Activated CD4-positive, alpha-beta T cell treated with anti-CD3 and anti-CD28 coated beads, Interleukin-2, amount 10 ng/mL, durations not matched to agents 24 days and 14 days (primary cell): ENCODE measurements at places on chromosomes 16 and 17. TPM values are rescaled to one million over a fixed set of nuclear protein-coding genes. Genes with fewer than 3 reads are reported as not detected.

- no peak overlapping the region for H3K27ac ChIP-seq
- H3K36me3 ChIP-seq: peaks cover 17% of the 10 kb centered on the region
- DNase-seq: peak; percentile 55
Observed at GRCh38 chr17:79832218-79833109, 6.8 kb downstream of the CBX4 start.

The TANGO6 gene
- 35.6 and 40.0 TPM in 2 replicates for total RNA-seq

DNA sequence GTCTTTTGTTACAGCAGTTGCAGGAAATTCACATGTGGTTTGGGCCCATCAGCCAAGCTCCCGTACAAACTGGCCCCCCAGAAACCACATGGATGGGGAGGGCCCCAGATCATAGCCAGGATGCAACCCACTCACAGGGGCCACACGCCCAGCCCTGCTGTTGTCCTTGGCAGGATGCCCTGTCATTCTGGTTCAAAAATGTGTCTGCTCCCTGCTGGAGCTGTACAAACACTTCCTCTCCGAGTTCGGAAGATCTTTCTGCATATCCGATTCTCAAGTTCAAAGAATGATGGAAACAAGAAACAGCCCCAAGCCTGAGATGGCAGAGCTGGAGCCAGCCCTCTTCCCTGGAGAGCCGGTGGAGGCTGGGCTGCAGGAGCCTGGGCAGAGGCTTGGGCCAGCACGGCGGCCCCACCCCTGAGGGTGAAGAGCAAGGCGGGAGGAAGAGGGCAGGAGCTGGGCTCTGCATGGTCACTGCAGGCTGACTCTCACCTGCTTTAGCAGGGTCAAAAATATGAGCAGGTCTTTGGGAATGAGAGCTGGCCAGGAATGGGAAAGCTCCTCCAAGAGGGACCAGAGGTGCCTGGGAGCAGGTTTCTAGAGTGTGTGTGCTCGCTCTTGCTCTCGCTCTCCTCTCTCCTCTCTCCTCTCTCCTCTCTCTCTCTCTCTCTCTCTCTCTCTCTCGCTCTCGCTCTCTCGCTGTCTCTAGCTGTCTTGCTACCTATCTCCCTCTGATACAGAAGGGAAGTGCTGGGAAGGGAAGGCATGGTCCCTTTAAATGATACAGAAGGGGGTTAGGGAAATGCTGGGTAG is 34.7 kb upstream of the ENPP7 start:
- H3K36me3 ChIP-seq: no peaks in the 10 kb centered on the region
- no peak overlapping the region for H3K27ac ChIP-seq
- H3K27me3 ChIP-seq: peaks cover 6% of the 10 kb centered on the region
- no peak for DNase-seq

The CNTNAP4 gene
- not detected in 2 replicates for total RNA-seq
